ENCODE measurements at places on chromosomes 12 and 14. TPM values are rescaled to one million over a fixed set of nuclear protein-coding genes. Genes with fewer than 3 reads are reported as not detected.

MYF6 gene
- not detected for total RNA-seq

NUAK1 gene
- total RNA-seq = 32.8 TPM

SLC10A1 gene
- not detected for total RNA-seq

CNTN1 gene
- total RNA-seq = 27.3 TPM

TTC9 gene
- 5.0 TPM for total RNA-seq

DNA sequence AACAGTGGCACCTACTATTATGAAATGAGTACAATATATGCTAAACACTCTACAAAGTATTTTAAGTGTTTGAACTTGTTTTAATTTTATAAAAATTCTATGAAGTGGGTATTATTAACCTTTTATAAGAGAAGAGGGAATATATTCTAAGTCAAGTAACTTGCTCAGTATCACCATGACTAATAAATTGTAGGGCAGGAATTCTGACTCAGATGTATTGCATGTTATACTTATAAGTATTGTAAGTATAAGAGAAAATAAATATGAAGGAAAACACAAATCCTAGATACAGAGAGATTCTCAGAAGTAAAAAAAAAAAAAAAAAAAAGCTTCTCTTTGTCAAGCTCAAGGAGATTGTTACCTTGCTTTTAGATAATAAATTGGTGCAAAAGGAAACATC is 893.2 kb downstream of the SLC16A7 start:
- no peak for DNase-seq
- H3K27ac ChIP-seq = no peak overlapping the region
- H3K36me3 ChIP-seq = no peaks in the 10 kb centered on the region

DNA sequence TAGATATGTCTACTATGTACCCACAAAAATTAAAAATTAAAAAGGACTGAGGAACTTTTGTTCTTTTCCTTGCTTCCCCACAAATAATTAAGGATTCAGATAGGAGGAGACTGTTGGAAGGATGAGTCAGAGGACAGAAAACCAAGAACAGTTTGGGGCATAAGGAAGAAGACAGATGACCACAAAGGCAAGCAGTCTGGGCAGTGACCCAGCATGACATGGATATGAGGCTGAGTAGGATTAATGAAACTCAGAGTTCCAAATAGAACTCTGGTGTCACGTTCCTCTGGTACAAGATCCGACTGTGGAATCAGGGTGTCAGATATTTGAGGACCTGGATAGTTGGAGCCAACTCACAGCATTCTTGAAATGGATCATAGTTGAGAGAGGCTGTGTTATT is 89.3 kb upstream of the SLC38A4 start:
- no peaks in the 10 kb centered on the region for H3K27me3 ChIP-seq
- H3K36me3 ChIP-seq = no peaks in the 10 kb centered on the region
- H3K4me3 ChIP-seq = no peak overlapping the region
- H3K27ac ChIP-seq = no peak overlapping the region

- no peak overlapping the region for H3K4me3 ChIP-seq
- no peaks in the 10 kb centered on the region for H3K4me1 ChIP-seq
- no peak for DNase-seq
- H3K27me3 ChIP-seq = no peaks in the 10 kb centered on the region
- no peak overlapping the region for H3K27ac ChIP-seq
Observed at GRCh38 chr14:39977198-39977597, 545.0 kb upstream of the FBXO33 start.

DNA sequence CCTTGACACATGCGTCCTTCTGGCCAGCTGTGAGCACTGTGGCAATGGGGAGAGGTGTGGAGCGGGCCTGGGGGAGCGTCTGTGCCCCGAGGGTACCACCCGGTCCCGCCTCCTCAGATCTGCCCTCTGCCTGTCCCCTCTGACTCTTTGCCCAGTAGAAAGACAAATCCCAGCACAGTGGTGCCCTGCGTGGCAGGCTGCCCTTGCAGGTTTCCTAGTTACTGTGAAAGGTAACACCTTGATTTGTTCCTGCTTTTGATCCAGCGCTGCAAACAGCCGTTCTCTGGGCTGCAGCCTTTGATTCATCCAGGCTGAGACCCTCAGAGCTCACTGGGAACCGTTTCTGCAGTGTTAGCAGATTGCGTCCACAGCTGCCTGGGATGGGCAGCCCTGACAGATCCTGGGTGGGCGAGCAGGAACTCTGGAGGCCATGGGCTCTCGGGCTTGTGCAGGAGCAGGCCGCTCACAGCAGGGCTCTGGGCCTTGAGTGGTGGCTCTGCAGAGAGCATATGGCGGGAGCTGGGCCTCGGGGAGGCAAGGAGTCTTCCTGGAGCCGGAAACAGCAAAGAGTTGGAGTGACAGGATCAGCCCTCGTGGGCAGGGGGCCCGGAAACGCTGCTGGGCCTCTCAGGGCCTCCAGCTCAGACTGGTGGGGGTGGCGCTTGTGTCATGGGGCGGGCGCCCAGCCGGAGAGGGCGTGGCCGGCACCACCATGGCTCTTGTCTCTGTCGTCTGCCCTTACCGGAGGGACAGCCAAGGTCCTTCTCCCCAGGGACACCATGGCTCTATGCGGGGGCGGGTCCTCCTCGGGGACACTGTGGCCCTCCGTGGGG is 16.6 kb downstream of the FBRSL1 start:
- peak; percentile 43 for DNase-seq
- no peaks in the 10 kb centered on the region for H3K27me3 ChIP-seq
- peak overlapping the region; percentile 72 for H3K27ac ChIP-seq
- no peaks in the 10 kb centered on the region for H3K36me3 ChIP-seq

DNA sequence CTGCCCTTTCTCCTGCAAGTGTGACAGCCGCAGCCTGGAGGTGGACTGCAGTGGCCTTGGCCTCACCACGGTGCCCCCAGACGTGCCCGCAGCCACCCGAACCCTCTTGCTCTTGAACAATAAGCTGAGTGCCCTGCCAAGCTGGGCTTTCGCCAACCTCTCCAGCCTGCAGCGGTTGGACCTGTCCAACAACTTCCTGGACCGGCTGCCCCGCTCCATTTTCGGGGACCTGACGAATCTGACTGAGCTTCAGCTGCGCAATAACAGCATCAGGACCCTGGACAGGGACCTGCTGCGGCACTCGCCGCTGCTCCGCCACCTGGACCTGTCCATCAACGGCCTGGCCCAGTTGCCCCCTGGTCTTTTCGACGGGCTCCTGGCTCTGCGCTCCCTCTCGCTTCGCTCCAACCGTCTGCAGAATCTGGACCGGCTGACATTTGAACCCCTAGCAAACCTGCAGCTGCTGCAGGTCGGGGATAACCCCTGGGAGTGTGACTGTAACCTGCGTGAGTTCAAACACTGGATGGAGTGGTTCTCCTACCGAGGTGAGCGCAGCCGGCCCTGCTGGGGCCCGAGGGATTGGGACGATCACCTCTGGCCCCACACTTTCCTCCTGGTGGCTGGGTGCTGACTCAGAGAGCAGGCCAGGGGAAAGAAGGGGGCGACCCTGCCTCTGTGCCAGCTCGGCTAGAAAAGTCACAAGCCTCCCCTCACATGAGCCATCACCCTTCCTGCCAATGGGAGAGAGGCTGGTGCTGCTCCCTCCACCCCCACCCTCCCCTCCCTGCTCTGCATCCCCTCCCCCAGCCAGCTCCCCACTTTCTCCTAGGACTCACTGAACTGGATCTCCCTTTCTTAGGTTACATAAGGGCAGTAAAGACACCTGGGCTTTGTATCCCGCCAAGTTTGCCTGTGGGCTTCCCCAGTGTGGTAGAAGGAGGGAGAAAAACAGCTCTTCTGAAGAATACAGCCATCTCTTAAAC is 10.9 kb downstream of the LRTM2 start:
- H3K36me3 ChIP-seq = no peaks in the 10 kb centered on the region
- DNase-seq = no peak
- no peak overlapping the region for H3K27ac ChIP-seq
- H3K4me3 ChIP-seq = no peak overlapping the region

DNA sequence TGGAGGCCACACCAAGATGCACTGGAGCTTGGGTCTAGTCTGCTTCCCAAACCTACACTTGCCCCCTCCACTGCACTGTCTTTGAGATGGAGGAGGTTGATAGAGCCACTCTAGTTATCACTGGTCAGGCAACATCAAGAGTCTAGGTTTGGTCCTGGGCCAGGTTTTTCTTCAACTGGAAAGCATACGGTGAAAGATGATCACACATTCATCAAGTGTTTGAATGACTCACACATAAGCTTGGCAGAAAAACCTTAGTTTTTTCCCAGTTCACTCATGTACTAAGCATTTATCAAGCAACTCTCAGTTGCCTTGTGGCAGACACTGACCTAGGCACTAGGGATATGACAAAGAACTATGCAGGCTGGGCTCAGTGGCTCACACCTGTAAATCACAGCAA is 84.5 kb downstream of the PLEKHG3 start:
- no peaks in the 10 kb centered on the region for H3K4me1 ChIP-seq
- H3K27me3 ChIP-seq = no peaks in the 10 kb centered on the region
- no peak overlapping the region for H3K4me3 ChIP-seq

GRCh38 chr14:75098212-75098611 is 28.6 kb downstream of the NEK9 start:
- no peak overlapping the region for H3K27ac ChIP-seq
- no peak overlapping the region for H3K4me3 ChIP-seq
- H3K27me3 ChIP-seq = no peaks in the 10 kb centered on the region
- peaks cover 12% of the 10 kb centered on the region for H3K36me3 ChIP-seq
- no peak for DNase-seq

- H3K4me1 ChIP-seq = peaks cover 17% of the 10 kb centered on the region
- no peak overlapping the region for H3K4me3 ChIP-seq
- no peak overlapping the region for H3K27ac ChIP-seq
- no peak for DNase-seq
Observed at GRCh38 chr12:53754633-53755264, 3.0 kb upstream of the CISTR start.

DNA sequence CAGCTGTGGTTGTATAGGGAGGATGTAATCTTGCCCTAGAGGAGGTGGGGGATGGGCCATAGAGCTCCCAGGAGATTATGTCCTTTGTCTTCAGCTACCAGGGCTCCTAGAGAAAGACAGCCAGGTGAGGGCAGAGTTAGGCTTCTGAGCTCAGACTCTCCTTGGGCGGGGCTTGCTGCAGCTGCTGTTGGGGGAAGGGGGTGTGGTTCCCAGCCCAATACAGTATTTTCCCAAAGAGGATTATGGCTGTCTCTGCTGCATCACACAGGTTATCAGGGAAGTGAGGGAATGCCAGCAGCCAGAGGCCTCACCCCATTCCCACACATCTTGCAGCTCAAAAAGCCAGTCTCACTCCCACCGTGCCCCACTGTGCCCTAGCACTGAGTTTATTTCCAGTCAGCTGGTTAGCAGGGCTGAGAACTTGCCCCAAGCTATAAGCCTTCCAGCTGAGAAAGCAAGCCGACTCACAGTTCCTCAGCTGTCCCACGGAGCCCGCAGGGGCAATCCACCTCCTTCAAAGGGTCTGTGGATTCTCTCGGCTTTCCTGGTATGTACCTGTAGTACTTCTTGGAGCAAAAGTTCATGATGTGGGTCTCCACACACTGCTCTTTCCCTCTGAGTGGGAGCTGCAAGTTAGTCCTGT is 217.3 kb upstream of the CPNE8 start:
- no peaks in the 10 kb centered on the region for H3K4me1 ChIP-seq
- no peak overlapping the region for H3K27ac ChIP-seq
- no peak overlapping the region for H3K4me3 ChIP-seq
- no peaks in the 10 kb centered on the region for H3K36me3 ChIP-seq
- DNase-seq = no peak

GRCh38 chr14:50762931-50763300 is 68.0 kb downstream of the NIN start:
- no peak for DNase-seq
- peaks cover 23% of the 10 kb centered on the region for H3K4me1 ChIP-seq
- peak overlapping the region; percentile 77 for H3K27ac ChIP-seq
- H3K27me3 ChIP-seq = no peaks in the 10 kb centered on the region
- no peaks in the 10 kb centered on the region for H3K36me3 ChIP-seq
- no peak overlapping the region for H3K4me3 ChIP-seq

- H3K27ac ChIP-seq = no peak overlapping the region
- peaks cover 97% of the 10 kb centered on the region for H3K27me3 ChIP-seq
- no peaks in the 10 kb centered on the region for H3K36me3 ChIP-seq
- peaks cover 73% of the 10 kb centered on the region for H3K4me1 ChIP-seq
Observed at GRCh38 chr14:36660736-36661505, 739 bp upstream of the PAX9 start.

GRCh38 chr14:35333797-35334743 is 41.9 kb downstream of the PSMA6 start:
- peaks cover 75% of the 10 kb centered on the region for H3K4me1 ChIP-seq
- no peak for DNase-seq
- no peaks in the 10 kb centered on the region for H3K27me3 ChIP-seq
- peak overlapping the region; percentile 96 for H3K27ac ChIP-seq
- no peaks in the 10 kb centered on the region for H3K36me3 ChIP-seq
- no peak overlapping the region for H3K4me3 ChIP-seq

GRCh38 chr12:64494998-64495729 is 43.2 kb downstream of the TBK1 start:
- H3K4me3 ChIP-seq = no peak overlapping the region
- H3K27ac ChIP-seq = no peak overlapping the region
- DNase-seq = no peak
- no peaks in the 10 kb centered on the region for H3K27me3 ChIP-seq
- peaks cover 99% of the 10 kb centered on the region for H3K36me3 ChIP-seq

GRCh38 chr12:59453475-59453874 is 142.4 kb upstream of the SLC16A7 start:
- no peaks in the 10 kb centered on the region for H3K36me3 ChIP-seq
- H3K4me3 ChIP-seq = no peak overlapping the region
- no peaks in the 10 kb centered on the region for H3K4me1 ChIP-seq
- DNase-seq = no peak
- no peaks in the 10 kb centered on the region for H3K27me3 ChIP-seq

GRCh38 chr14:61420326-61420725 is 98.9 kb downstream of the PRKCH start:
- no peak for DNase-seq
- no peaks in the 10 kb centered on the region for H3K4me1 ChIP-seq
- H3K4me3 ChIP-seq = no peak overlapping the region
- no peaks in the 10 kb centered on the region for H3K36me3 ChIP-seq
- no peak overlapping the region for H3K27ac ChIP-seq
- no peaks in the 10 kb centered on the region for H3K27me3 ChIP-seq

DNA sequence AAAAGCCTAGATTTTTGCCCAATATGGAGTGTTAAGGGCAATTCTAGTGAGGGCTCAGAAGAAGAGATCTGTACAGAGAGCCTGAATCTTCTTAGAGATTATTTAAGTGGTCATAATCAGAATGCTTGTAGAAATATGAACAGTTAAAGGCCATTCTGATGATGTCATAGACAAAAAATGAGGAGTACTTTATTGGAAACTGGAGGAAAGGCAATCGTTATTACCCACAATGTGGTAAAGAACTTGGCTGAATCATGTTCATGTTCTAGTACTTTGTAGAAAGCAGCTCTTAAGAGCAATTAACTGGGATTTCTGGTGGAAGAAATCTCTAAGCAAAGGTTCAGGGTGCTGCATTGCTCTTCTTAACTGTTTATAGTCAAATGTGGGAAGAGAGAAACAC is 36.4 kb upstream of the SYT10 start:
- no peak overlapping the region for H3K4me3 ChIP-seq
- H3K27ac ChIP-seq = no peak overlapping the region
- no peaks in the 10 kb centered on the region for H3K36me3 ChIP-seq
- no peaks in the 10 kb centered on the region for H3K27me3 ChIP-seq
- H3K4me1 ChIP-seq = no peaks in the 10 kb centered on the region

GRCh38 chr14:24238527-24239037 is 3.8 kb downstream of the TINF2 start:
- no peak overlapping the region for H3K4me3 ChIP-seq
- no peak overlapping the region for H3K27ac ChIP-seq
- peaks cover 6% of the 10 kb centered on the region for H3K36me3 ChIP-seq
- DNase-seq = no peak
- H3K27me3 ChIP-seq = no peaks in the 10 kb centered on the region
